ENCODE measurements at places on chromosomes 12 and 14.

- no peak for DNase-seq
Measured at GRCh38 chr14:37252434-37252833, 54.7 kb downstream of the MIPOL1 start.

DNA sequence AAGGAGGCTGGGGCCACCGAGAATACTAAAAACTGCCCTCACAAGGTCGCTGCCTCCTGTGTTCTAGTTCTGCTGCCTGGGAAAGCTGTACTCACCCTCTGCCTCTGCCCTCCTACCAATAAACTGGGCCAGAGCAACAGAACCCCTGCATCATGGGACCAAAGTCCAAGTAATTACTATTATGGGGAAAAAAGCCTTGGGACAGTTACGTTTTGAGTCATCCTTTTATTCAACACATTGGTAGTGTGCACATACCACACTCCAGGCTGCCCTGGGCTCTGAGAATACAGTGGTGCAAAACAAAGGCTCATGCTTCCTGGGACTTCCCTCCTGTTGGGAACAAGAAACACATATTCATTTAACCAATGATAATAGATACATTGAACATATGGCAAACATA lies 49.0 kb downstream of the CACNA1C start:
- no peak for DNase-seq

DNA sequence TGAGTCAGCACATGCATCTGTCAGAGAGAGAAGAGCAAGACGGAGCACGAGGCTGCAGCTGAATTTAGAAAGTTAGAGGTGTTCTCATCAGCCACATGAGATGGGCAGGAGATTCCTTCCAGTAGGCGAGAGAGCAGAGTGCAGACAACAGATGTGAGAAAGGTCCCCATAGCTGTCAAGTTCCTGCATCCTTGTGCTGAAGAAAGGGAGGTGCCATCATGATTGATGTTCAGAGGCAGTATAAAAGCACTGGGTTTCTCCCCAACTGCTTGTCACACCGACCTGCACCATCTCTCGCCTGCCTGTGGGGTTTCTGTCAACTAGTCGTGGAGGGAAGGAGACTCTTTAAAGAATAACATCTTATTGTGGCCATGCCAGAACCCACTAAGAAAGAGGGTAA lies at the start of gene MYBPC1:
TSS of gene MYBPC1 (plus strand) at position 272 of the 400 bp plus-strand sequence. CDS start at position 372, 100 bp downstream.
- DNase-seq = no peak

GRCh38 chr14:85483037-85483436 lies 46.9 kb upstream of the FLRT2 start:
- no peak for DNase-seq

DNA sequence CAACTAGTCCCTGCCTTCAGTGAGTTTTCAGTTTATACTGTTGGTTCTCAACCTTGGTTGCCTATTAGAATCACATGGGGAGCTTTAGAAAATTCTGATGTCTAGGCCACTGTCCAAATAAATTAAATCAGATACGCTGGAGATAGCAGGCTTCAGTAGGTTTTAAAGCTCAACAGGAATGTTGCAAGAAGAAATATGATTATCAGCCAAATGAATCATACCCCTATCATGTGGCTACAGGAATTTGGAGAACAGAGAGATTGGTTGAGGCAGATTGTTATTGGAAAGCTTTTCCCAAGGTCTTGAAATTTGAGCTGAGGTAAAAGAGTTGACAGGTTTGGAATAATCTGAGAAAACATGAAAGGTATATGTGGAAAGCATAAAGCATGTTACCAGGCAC lies 125.3 kb downstream of the WIF1 start:
- no peak for DNase-seq

DNA sequence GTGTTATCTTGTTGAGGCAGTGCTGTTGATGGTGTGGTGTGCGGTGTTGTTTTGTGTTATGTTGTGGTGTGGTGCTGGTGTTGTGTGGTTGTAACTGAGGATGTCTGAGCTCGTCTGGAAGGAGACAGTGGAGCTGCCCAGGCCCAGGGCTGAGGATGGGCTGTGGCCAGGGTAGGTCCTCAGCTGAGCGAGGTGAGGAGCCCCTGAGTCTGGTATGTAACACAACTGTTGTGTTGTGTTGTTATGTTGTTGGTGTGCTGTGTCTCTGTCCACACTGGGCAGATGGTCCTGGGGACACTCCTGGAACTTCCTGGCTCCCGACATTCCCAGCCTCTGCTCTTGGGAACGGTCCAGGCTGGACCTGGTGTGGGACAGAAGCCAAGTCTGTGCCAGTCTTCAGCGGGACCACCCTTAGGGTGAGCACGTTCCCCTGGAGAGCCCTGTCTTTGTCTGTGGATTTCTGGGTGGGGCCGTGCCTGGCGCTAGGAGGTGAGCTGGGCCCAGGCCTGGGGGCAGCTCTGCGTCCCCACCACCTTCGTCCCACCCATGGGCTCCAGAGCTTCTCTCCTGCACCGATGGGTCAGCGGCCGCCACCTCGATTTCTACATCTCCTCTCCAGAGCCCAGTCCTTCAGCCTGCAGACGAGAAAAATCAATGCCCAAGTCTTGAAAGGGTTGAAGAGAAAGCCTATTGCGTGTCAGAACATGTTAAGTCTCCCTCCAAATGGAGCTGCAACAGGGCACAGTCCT lies 27.4 kb upstream of the SFSWAP start:
- no peak for DNase-seq

GRCh38 chr12:110590806-110591326 lies 7.7 kb upstream of the PPTC7 start:
- no peak for DNase-seq

- DNase-seq = no peak
Measured at GRCh38 chr12:9123781-9124382, 8.2 kb upstream of the A2M start.

DNA sequence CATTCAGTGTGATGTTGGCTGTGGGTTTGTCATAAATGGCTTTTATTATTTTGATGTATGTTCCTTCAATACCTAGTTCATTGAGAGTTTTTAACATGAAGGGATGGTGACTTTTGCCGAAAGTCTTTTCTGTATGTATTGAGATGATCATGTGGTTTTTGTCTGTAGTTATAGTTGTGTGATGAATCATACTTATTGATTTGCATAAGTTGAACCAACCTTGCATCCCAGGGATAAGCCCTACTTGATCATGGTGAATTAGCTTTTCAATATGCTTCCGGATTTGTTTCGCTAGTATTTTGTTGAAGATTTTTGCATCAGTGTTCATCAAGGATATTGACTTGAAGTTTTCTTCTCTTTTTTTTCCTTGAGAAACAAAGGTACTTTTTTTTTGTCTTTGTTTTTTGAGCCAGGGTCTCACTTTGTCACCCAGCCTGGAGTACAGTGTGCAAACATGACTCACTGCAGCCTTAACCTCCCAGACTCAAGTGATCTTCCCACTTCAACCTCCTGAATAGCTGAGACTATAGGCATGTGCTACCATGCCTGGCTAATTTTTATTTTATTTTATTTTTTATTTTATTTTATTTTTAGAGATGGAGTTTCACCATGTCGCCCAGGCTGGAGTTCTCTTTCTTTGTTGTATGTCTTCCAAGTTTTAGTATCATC lies 121.3 kb downstream of the FUT8 start:
- no peak for DNase-seq

DNA sequence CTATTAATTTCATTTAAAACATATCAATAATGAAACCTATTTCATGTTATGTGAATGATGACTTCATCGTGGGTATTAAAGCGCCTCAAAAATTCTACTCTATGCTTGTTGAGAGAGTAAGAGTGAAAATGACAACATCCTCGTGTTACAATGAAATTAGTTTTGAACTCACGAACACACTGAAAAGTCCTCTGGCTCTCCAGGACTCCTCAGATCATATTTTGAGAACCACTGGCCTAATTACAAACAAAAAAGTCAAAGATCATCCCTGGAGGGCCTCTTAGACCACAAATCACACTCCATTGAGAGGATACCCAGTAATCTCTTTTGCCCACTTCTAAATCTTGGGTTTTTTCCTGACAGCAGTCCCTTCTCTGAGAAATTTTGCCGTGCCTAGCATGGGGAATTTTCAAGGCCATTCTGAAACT lies 19.1 kb downstream of the DAAM1 start:
- no peak for DNase-seq

GRCh38 chr14:90288651-90289355 lies 32.5 kb downstream of the PSMC1 start:
- DNase-seq = no peak

DNA sequence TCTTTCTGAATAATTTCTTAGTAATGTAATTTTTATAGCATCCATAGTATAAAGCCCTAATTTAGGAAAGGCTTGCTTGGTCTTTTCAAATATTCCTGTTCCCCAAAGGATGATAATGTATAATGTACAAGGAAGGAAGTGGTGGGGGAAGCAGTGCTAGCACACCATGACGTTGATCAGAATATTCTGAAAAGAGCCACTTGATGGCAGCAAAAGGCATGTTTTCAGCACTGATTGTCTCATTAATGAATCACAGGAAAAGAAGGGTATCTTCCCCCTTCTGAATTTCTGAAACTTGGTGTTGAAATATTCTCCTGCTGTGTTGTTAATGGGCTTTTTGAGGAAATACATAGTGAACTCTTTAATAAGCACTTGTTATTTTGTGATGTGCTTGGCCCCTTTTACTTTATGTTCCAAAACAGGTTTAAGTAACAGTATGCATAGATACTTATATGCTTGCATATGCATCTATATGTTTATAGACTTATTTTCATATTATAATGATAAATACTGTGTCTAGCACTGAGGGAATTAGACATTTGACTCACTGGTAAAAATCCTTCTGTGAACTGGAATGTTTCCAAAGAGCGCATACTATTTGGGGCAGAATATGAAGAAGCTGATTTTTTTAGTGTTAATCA lies 122.0 kb downstream of the TMEM117 start:
- DNase-seq = no peak

- DNase-seq = no peak
Measured at GRCh38 chr14:23696701-23697239, 60.6 kb downstream of the DHRS2 start.

DNA sequence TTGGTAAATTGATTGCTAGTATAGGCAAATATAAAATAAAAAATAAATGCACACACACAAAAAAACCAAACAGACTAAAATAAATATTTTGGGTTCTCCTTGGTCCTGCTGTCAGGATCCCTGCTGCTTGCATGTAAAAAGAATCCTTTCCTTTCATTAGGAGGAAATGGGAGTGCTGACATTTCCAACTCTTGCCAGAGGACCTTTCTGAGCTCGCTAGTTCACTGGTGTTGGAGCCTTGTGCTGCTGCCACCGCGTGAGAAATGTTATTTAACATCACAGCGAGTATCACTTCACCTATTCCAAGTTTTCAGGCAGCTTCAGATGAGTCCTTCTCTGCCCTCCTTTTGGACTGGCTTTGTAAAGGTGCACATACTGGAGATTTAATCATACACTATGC lies 358.9 kb downstream of the NPAS3 start:
- DNase-seq = no peak

DNA sequence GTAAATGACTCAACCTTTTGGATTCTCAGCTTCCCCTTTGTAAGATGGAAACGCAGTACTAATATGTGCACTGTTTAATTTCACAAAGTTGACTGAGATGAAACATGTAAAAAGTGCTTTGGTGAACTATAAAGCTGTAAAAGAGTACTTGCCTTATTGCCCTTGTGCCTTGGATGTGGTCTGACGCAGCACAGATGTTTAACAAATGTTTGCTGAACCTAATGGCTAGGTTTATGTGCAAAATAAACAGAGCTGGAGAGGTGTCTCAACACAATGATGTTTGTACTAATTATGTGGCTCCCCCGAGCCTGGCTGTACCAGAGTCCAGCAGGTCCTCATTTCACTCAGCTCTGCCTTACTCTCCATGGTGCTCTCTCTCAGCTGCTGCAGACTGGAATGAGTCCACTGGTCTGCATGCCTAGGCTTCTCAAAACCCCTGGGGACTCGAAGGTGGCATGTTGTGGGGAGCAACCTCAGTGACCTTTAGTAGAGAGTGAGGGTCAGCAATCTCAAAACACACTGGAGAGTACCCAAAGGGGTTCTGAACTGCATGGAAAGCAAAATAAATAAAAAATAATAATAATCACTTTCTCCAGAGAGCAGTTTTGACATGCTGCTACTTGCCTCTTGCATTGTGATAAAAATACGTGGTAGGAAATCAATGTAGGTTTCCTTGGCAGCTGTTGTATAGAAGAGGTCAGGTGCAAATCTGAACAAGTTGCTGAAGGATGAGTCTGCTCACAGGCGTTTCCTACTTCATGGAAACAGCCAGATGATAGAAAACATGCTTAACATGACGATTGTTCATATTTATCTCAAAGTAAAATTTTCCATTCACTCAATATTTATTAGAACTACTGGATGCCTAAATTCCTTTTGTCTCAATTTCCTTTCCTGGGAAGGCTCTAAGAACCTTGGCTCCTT lies 8.5 kb upstream of the AMIGO2 start:
- DNase-seq = no peak

GRCh38 chr14:96925422-96925821 lies 128.2 kb downstream of the VRK1 start:
- no peak for DNase-seq

GRCh38 chr14:104876251-104876699 lies 11.2 kb downstream of the CEP170B start:
- no peak for DNase-seq

- DNase-seq = no peak
Measured at GRCh38 chr14:75720842-75721498, 59.9 kb downstream of the TTLL5 start.

- no peak for DNase-seq
Measured at GRCh38 chr14:27605282-27605681, 1007.4 kb upstream of the NOVA1 start.

DNA sequence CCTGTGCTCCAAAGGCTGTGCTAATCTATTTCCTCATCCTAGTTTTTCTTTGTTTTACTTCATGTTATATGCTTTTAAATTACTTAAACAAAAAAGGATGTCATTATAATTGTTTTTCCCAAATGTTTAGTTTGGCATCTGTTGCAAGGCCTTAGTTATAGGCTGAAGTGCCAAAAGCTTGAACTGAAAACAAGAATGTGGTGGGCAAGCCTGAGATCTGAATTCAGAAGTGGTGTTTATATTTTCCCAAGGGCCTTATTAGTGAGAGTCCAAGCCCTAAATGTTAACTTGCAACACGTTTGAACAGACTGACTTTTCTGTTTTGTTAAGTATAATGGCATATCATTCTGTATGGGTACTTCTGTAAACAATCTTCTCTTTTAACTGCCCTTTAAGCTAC lies 326.8 kb downstream of the CCDC91 start:
- no peak for DNase-seq

DNA sequence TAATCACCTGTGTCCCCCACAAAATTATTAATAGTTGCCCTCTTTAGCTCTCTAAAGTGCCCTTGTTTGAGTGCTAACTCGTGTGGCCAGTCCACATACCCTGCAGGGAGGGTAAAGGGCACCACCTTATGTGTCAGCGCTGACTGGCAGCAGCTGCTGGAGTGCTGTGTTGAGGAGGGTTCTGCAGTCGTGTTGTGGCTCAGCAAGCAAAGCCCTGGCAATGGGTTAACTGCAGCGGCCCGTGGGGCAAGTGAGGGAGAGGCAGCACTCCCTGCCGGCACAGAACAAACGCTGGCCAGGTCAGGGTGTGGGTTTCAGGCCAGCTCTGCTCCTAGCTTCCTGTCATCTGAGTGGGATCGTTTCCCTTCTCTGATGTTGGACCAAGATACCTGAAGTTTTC lies 369.8 kb downstream of the CACNA1C start:
- DNase-seq = no peak

- DNase-seq = no peak
Measured at GRCh38 chr14:54944737-54945391, 42.2 kb upstream of the GCH1 start.

Measured in ascending aorta (tissue), 2 donors.